ENCODE measurements at places on chromosomes 6 and 20. TPM values are rescaled to one million over a fixed set of nuclear protein-coding genes. Genes with fewer than 3 reads are reported as not detected.

- peak; percentile 36 for DNase-seq
- no peaks in the 10 kb centered on the region for H3K27me3 ChIP-seq
- H3K36me3 ChIP-seq: no peaks in the 10 kb centered on the region
- no peak overlapping the region for H3K27ac ChIP-seq
Observed at GRCh38 chr6:17226786-17227233, 54.4 kb upstream of the RBM24 start.

DNA sequence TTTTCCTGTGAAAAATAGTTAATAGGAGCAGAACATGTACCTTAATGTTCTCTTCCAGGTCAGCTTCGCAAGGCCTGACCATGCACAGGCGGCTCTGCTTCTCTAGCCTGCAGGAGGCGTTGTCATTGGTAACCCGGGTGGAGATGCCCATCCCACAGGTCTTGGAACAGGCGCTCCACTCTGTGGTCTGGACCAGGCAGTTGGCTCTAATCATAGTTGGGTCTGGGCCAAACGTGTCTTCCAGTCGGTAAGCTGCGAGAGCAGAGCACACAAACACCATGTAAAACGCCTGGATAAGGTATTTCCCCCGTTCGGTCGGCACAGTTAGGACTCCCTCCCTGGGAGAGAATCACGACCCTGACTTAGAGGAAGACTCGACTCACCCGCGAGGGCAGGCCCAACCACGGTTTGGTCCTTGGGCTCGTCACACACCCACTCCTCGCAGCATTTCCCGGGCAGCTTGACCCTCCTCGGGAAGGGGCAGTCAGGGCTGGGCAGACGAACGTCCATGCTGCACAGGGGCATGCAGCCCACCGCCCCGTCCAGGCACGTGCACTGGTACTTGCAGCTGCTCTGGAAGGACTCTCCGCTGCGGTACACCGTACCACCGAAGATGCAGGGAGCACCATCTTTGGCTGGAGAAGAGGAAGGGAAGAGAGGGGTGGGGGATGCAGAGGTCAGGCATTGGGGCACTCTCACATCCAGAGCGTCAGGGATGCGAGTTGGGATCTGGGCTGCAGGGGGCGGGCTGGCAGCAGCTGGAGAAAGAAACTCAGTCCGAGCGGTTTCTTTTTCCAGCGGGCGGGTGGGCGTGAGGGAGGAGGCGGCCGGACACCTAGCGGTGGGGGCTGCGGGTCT is 1.0 kb downstream of the CCN2 start:
- peak; percentile 91 for DNase-seq
- peaks cover 4% of the 10 kb centered on the region for H3K36me3 ChIP-seq
- H3K4me1 ChIP-seq: peaks cover 14% of the 10 kb centered on the region
- H3K27me3 ChIP-seq: no peaks in the 10 kb centered on the region

DNA sequence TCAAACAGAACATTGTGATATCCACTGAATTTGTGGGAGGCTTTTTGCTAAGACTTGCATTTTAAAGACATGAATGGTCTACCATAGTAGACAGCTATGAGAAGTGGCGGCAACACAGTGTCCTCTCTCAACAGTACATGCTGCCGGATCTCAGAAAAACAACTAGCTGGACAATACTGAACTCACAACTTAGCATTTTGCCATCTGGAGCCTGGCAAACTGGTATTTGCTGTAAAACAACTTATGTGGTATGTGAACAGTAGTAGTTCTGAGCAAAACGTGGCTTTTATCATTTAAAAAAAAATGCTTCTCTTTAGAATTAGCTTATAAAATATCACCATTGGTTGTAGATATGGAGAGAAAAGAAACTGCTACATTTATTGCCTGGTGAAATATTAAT is 3.3 kb upstream of the PXDC1 start:
- H3K4me1 ChIP-seq: peaks cover 10% of the 10 kb centered on the region
- DNase-seq: no peak
- H3K27ac ChIP-seq: no peak overlapping the region
- H3K36me3 ChIP-seq: no peaks in the 10 kb centered on the region
- no peaks in the 10 kb centered on the region for H3K27me3 ChIP-seq

- no peak overlapping the region for H3K27ac ChIP-seq
- H3K36me3 ChIP-seq: no peaks in the 10 kb centered on the region
- H3K4me3 ChIP-seq: no peak overlapping the region
- H3K27me3 ChIP-seq: no peaks in the 10 kb centered on the region
Observed at GRCh38 chr6:20340068-20340848, 61.4 kb upstream of the E2F3 start.

Gene PDE10A
- 0.19 TPM for polyA plus RNA-seq

- DNase-seq: no peak
- no peaks in the 10 kb centered on the region for H3K27me3 ChIP-seq
- peak overlapping the region; percentile 42 for H3K27ac ChIP-seq
- H3K4me1 ChIP-seq: peaks cover 13% of the 10 kb centered on the region
Observed at GRCh38 chr6:1407499-1407990, 18.2 kb downstream of the FOXF2 start.

Gene TP53TG5
- polyA plus RNA-seq: 0.14 TPM

- no peak for DNase-seq
- H3K27me3 ChIP-seq: no peaks in the 10 kb centered on the region
- no peak overlapping the region for H3K27ac ChIP-seq
- no peaks in the 10 kb centered on the region for H3K36me3 ChIP-seq
Observed at GRCh38 chr6:56739836-56740815, 97.4 kb upstream of the DST start.

Gene ZSCAN23
- polyA plus RNA-seq: 3.8 TPM

All from fibroblast of lung (primary cell).